ENCODE measurements at places on chromosomes 2 and 18. TPM values are rescaled to one million over a fixed set of nuclear protein-coding genes. Genes with fewer than 3 reads are reported as not detected.

Gene SLC16A14
- total RNA-seq: 1.2 TPM

Gene ADD2
- total RNA-seq: 0.88 TPM

Gene GCA
- 5.7 TPM for total RNA-seq

Gene NLRC4
- not detected for total RNA-seq

Gene IL1R1
- 30.5 TPM for total RNA-seq

Gene SLC4A5
- 0.48 TPM for total RNA-seq

All from epithelial cell of alveolus of lung (primary cell).